Natural killer cell treated with Interleukin-12 subunit alpha and Interleukin-12 subunit beta and Interleukin-15 and Interleukin-18, amount 100 ng/mL, for 72 hours (primary cell): ENCODE measurements at places on chromosomes 5 and 9. TPM values are rescaled to one million over a fixed set of nuclear protein-coding genes. Genes with fewer than 3 reads are reported as not detected.
A peak's percentile ranks its signal among the peaks of the same experiment; 100 is the strongest.

Gene FLT4
- total RNA-seq = 0.47 TPM

Gene GPR107
- total RNA-seq = 32.8 TPM

Gene PCDHGA6
- total RNA-seq = 0.73 TPM

Gene LHX2
- total RNA-seq = not detected

Gene ORM2
- not detected for total RNA-seq

Gene GCNT4
- total RNA-seq = 0.42 TPM

Gene BTNL8
- total RNA-seq = not detected

Gene TICAM2
- total RNA-seq = 6.1 TPM

Gene SHOC1
- not detected for total RNA-seq

Gene TXNDC8
- total RNA-seq = not detected

Gene SPATA31C1
- total RNA-seq = not detected

GRCh38 chr5:67806654-67807438 is 408.7 kb upstream of the PIK3R1 start:
- H3K36me3 ChIP-seq = no peaks in the 10 kb centered on the region
- no peak overlapping the region for H3K27ac ChIP-seq
- no peak overlapping the region for H3K4me3 ChIP-seq

DNA sequence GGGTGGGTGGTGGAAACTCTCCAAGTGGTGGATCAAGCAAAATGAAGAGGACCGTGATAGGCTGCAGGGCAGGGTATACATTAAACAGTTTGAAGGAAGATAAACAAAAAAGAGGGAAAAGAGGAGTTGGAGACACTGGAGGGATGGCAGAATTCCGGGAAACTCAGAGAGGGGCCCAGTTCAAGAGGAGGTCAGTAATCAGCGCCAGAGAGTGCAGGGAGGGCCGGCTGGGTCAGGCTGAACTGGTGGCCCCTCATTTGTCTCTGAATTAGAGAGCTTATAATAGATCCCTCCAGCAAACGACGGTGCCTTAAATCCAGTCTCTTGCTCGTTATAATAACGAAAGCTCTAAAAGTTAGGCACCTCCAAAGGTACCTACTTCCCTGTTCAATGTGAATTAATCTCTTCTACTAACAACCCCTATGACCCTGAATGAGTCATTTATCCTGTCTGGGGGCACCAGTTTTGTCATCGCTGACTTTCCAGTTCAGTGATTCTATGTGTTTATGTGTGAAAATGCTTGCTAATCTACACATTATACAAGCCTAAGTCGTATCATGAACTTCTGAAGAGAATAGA is 2.4 kb upstream of the ZSWIM6 start:
- H3K4me3 ChIP-seq = peak overlapping the region; percentile 77
- no peak for DNase-seq
- peak overlapping the region; percentile 0 for H3K27ac ChIP-seq
- H3K36me3 ChIP-seq = peaks cover 4% of the 10 kb centered on the region
- peaks cover 18% of the 10 kb centered on the region for H3K27me3 ChIP-seq
- peaks cover 41% of the 10 kb centered on the region for H3K4me1 ChIP-seq

- H3K36me3 ChIP-seq = no peaks in the 10 kb centered on the region
- no peak overlapping the region for H3K4me3 ChIP-seq
- H3K27ac ChIP-seq = no peak overlapping the region
- H3K27me3 ChIP-seq = peaks cover 3% of the 10 kb centered on the region
- H3K4me1 ChIP-seq = peaks cover 10% of the 10 kb centered on the region
Measured at GRCh38 chr5:94833851-94834250, 215.4 kb downstream of the SLF1 start.

- no peak for DNase-seq
- H3K27me3 ChIP-seq = no peaks in the 10 kb centered on the region
- peaks cover 4% of the 10 kb centered on the region for H3K4me1 ChIP-seq
- H3K36me3 ChIP-seq = no peaks in the 10 kb centered on the region
Measured at GRCh38 chr9:37531699-37532098, 44.5 kb downstream of the FBXO10 start.

DNA sequence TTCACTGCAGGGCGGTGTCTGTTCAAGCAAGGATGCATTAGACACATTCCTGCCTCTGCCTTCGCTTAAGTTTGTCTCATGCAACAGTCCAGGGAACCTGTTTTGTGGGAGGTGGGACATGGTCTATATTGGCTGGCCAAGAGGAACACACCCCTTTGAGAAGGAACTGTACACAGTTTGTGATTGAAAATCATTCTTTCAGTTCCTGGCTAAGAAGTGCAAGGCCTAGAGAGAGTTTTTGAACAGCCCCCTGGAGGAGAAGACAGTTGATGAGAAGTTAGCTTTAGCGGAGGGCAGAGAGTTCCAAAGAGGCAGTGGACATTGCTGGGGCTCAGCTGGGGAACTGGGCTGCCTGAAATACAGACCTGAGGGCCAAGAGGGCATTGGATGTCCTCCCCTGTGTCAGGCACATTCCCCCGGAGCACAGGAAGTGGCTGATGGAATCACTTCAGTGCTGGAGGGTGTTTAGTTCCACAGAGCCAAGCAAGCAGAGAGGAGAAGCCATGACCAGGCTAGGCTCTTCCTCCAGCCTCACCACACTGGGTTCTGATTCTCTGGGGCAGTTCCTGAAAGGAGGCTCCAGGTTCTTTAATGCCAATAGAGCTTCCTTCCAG is 66.6 kb downstream of the RGS3 start:
- H3K27ac ChIP-seq = peak overlapping the region; percentile 81
- no peaks in the 10 kb centered on the region for H3K27me3 ChIP-seq
- no peak for DNase-seq
- H3K4me1 ChIP-seq = peaks cover 74% of the 10 kb centered on the region

- H3K4me1 ChIP-seq = peaks cover 12% of the 10 kb centered on the region
- H3K27ac ChIP-seq = no peak overlapping the region
- H3K36me3 ChIP-seq = no peaks in the 10 kb centered on the region
- H3K4me3 ChIP-seq = no peak overlapping the region
- DNase-seq = no peak
- H3K27me3 ChIP-seq = no peaks in the 10 kb centered on the region
Measured at GRCh38 chr5:158431369-158432029, 572.6 kb upstream of the CLINT1 start.

GRCh38 chr9:82354279-82354659 is 365.7 kb downstream of the SPATA31D1 start:
- no peaks in the 10 kb centered on the region for H3K4me1 ChIP-seq
- no peaks in the 10 kb centered on the region for H3K27me3 ChIP-seq
- H3K4me3 ChIP-seq = no peak overlapping the region
- H3K27ac ChIP-seq = no peak overlapping the region

DNA sequence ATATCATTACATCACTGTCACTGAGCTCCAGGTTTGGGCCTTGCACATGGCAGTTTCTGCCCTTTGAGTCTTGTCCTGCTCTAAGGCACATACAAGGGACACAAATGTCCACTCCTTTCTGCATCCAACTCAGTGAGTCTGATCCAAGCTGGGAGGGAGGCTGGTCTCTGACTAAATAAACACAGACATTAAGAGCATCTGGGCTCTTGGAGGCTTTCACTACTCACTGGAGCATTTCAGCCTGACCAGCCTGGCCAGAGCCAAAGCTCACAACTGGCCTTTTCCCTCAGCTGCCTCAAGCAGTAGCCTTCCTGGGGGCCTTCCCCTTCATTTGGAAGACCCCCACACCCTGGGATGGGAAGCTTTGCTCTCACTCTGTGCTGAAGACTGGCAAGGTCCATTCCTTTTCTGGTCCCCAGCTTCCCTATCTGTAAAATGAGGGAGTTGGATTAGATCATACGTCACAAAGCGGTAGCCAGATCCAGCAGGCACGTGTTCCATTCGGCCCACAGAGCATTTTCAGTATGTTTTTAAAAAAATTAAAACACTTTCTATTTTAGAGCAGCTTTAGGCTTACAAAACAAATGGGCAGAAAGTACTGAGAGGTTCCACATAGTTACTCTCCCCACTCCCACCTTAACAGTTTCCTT is 58.6 kb upstream of the XPA start:
- H3K4me1 ChIP-seq = no peaks in the 10 kb centered on the region
- no peaks in the 10 kb centered on the region for H3K36me3 ChIP-seq
- H3K4me3 ChIP-seq = no peak overlapping the region
- no peak for DNase-seq

DNA sequence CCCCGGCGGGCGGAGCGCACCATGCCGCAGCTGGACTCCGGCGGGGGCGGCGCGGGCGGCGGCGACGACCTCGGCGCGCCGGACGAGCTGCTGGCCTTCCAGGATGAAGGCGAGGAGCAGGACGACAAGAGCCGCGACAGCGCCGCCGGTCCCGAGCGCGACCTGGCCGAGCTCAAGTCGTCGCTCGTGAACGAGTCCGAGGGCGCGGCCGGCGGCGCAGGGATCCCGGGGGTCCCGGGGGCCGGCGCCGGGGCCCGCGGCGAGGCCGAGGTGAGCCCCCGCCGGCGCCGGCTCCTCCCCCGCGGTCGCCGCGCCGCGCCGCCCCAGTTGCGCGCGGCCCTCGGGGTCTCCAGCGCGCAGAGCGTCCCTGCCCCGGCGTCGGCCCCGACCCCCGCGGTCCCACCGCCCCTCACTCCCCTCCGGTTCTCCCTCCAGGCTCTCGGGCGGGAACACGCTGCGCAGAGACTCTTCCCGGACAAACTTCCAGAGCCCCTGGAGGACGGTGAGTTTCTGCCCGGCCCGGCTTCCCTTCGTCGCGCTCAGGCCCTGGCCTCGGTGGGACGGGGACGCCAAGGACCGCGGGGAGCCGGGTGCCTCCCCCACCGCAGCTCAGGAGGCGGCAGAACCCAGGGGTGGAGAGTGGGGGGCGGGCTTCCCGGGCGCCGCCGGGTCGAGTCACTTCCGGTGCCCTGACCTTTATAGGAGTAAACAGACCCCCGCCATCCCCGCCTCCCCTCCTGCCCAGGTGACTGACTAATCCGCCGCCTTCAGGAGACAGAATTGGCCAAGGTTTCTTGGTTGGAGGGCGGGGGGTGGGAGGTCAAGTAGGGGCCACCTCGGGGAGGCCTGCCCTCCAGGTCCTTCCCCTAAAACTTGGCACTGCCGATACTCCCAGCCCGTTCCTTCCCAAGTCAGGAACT is 665 bp downstream of the TCF7 start:
- no peak for DNase-seq
- peak overlapping the region; percentile 60 for H3K4me3 ChIP-seq
- H3K4me1 ChIP-seq = peaks cover 47% of the 10 kb centered on the region
- H3K27me3 ChIP-seq = no peaks in the 10 kb centered on the region
- H3K27ac ChIP-seq = no peak overlapping the region

DNA sequence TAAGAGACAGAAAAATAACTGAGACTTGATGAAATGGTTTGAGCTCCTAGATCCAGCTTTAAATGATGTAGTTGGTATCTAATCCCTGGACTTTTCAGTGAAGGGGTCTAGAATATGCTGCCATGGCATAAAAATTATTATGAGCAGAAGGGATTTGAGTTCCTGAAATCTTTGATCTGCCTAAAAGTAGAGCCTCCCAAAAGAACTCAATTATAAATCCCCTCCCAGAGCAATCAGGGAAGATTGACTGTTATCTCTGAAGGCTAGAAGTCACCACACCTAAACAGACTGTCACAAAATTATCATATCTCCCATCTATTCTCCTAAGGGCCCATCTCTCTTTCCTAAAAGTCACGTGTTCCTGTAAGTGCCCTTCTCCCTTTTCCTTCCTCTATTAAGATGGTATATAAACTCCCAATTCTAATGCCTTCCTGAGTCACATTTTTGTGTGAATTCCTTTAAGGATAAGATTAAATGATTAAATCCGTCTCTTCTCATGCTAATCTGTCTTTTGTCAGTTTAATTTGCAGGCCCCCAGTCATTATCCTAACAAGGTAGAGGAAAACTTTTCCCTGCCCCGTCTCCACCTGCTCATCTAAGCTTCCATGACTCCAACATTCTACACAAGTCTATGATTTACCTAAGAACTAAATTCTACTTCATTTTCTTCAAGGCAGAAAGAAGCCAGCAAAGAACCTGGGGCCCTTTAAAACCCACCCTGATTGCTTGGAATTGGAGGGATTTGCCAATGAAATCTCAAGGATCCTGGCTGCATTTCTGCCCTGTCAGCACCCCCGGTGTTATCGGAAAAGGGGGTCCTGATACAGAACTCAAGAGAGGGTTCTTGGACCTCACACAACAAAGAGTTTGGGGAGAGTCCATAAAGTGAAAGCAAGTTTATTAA is 47.1 kb upstream of the PWWP2A start:
- H3K36me3 ChIP-seq = no peaks in the 10 kb centered on the region
- H3K4me1 ChIP-seq = peaks cover 12% of the 10 kb centered on the region
- H3K27ac ChIP-seq = no peak overlapping the region
- no peak overlapping the region for H3K4me3 ChIP-seq
- peaks cover 16% of the 10 kb centered on the region for H3K27me3 ChIP-seq

GRCh38 chr9:114183006-114183405 is 27.7 kb downstream of the COL27A1 start:
- H3K4me1 ChIP-seq = no peaks in the 10 kb centered on the region
- no peak overlapping the region for H3K27ac ChIP-seq
- no peak overlapping the region for H3K4me3 ChIP-seq
- peaks cover 7% of the 10 kb centered on the region for H3K27me3 ChIP-seq
- no peak for DNase-seq

- peaks cover 42% of the 10 kb centered on the region for H3K4me1 ChIP-seq
- no peaks in the 10 kb centered on the region for H3K27me3 ChIP-seq
- no peak for DNase-seq
- H3K27ac ChIP-seq = peak overlapping the region; percentile 88
- peak overlapping the region; percentile 95 for H3K4me3 ChIP-seq
- H3K36me3 ChIP-seq = peaks cover 10% of the 10 kb centered on the region
Measured at GRCh38 chr5:7868427-7868772, 431 bp downstream of the FASTKD3 start.

GRCh38 chr5:98880598-98880997 is 48.2 kb downstream of the CHD1 start:
- H3K4me1 ChIP-seq = peaks cover 8% of the 10 kb centered on the region
- no peak for DNase-seq
- no peak overlapping the region for H3K27ac ChIP-seq
- H3K27me3 ChIP-seq = no peaks in the 10 kb centered on the region
- peaks cover 37% of the 10 kb centered on the region for H3K36me3 ChIP-seq

- peaks cover 29% of the 10 kb centered on the region for H3K4me1 ChIP-seq
- H3K27me3 ChIP-seq = no peaks in the 10 kb centered on the region
- no peak overlapping the region for H3K4me3 ChIP-seq
- no peak for DNase-seq
- H3K36me3 ChIP-seq = peaks cover 17% of the 10 kb centered on the region
- H3K27ac ChIP-seq = no peak overlapping the region
Measured at GRCh38 chr5:39005566-39006232, 68.5 kb downstream of the RICTOR start.

- no peaks in the 10 kb centered on the region for H3K36me3 ChIP-seq
- no peak for DNase-seq
- peaks cover 24% of the 10 kb centered on the region for H3K27me3 ChIP-seq
- no peaks in the 10 kb centered on the region for H3K4me1 ChIP-seq
Measured at GRCh38 chr5:1950708-1951103, 68.0 kb upstream of the IRX4 start.

GRCh38 chr5:41871852-41872251 is 1.6 kb upstream of the OXCT1 start:
- H3K4me1 ChIP-seq = peaks cover 29% of the 10 kb centered on the region
- no peak overlapping the region for H3K27ac ChIP-seq
- no peak overlapping the region for H3K4me3 ChIP-seq
- peaks cover 5% of the 10 kb centered on the region for H3K27me3 ChIP-seq

GRCh38 chr9:137454597-137455358 is 4.4 kb downstream of the NSMF start:
- H3K4me1 ChIP-seq = peaks cover 18% of the 10 kb centered on the region
- H3K36me3 ChIP-seq = no peaks in the 10 kb centered on the region
- no peaks in the 10 kb centered on the region for H3K27me3 ChIP-seq
- no peak for DNase-seq
